Stimulated activated CD8-positive, alpha-beta memory T cell treated with anti-CD3 and anti-CD28 coated beads, Interleukin-2, amount 100 ng/mL, for 48 hours (primary cell): ENCODE measurements at places on chromosomes 16 and 17.

DNA sequence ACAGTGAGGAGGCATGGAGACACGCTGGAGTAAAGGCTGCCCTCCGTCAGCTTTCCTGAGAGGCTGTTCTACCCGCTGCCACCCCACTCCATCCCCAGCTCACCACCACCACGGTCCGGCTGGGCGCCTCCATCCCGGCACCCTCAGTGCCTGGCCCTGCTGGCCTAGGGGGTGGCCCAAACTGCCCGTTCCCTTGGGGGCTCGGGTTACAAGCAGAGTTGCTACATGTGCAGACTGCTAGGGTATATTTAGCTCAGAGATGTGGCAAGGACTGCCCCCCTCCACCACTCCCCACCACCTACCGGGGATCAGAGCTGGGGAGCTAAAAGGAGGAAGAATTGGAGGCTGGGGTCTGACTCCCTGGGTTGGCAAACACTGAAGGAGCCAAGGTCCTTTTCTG, 4.1 kb downstream of the CACNB1 start:
- DNase-seq = no peak

GRCh38 chr16:53775106-53775820, 71.3 kb downstream of the FTO start:
- DNase-seq = no peak

- DNase-seq = no peak
Observed at GRCh38 chr17:10105513-10106001, 92.8 kb downstream of the GAS7 start.

DNA sequence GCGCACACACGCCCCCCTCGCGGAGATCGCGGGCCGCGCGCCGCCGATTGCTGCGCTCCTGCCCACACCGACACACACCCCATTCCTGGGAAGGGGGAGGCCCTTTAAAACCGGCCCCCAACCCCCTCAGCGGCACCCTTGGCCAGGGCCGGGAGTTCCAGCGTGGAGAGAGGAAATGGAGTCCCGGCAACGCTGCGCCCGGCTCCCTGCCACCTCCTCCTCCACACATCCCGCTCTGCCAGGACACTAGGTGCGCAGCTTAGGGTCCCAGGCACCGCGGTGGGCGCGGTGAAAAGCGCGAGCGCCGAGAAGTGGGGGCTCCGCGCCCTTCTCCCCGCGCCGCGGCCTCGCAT, 397 bp downstream of the CDC42EP4 start:
- no peak for DNase-seq

GRCh38 chr17:37388266-37388665, 12.5 kb downstream of the C17orf78 start:
- no peak for DNase-seq

- no peak for DNase-seq
Observed at GRCh38 chr16:31569360-31569717, 41.6 kb downstream of the AHSP start.
